ENCODE measurements at places on chromosomes 12 and 14.

GRCh38 chr12:96237035-96237434 is 42.9 kb downstream of the ELK3 start:
- DNase-seq, result no peak

DNA sequence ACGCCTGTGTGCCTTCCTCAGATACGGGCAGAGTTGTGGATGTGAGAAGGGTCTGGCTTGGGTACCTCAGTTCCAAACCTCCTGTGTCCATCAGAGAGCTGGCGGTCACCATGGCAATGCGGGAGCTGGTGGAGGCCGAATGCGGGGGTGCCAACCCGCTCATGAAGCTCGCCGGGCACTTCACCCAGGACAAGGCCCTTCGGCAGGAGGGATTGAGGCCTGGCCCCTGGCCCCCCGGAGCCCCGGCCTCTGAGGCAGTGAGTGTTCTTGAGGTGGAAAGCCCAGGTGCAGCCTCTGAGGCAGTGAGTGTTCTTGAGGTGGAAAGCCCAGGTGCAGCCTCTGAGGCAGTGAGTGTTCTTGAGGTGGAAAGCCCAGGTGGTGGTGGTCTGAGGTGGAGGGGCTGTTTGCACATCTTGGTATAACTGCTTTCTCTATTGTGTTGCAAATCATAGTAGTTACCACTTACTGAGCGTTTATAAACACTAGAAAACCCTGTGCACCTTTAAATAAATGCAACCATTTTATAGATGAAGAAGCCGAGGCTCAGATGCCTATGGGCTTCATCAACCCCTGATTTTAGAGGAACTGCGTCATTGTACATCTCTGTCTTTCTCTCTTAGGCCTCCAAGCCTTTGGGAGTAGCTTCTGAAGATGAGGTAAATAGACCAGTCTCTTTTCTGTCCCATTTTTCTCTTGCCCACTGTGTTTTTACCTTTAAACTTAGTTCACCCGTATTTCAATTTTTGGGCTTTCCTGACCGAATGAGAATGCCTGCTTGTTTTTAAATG is 976 bp downstream of the PEX5 start:
- peak; percentile 72 for DNase-seq

GRCh38 chr14:33165144-33165925 is 226.7 kb downstream of the NPAS3 start:
- peak; percentile 67 for DNase-seq

- no peak for DNase-seq
Measured at GRCh38 chr12:102740141-102740955, 176.7 kb downstream of the PAH start.

DNA sequence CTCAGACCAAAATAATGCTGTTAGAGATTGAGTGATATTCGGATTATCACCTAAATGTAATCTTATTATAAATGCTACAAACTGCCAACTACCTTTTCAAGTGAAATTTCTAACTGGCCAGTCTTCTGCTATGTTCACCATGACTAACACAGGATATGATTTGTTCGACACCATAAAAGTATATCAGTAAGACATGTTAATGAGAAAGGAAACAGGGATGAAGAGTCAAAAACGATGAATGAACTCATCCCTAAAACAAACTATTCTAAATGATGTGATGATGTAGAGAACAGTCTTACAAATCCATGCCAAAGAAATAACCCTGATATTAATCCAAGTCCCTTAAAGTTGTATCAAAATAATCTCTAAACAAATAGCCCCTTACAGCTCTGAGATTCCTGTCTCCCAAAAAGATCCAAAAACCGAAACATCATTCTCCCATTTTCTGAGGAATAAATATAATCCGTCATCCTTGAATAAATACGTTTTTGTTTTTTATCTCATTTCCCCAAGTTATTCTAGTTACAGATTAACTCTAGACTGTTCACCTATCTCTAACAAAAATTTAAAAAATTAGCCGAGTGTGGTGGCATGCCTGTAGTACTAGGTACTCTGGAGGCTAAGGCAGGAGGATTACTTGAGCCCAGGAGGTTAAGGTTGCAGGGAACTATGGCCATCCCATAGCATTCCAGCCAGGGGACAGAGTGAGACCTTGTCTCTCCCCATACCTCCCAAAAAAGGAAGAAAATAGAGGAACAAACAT is 9.1 kb downstream of the SCAF11 start:
- DNase-seq, result no peak

DNA sequence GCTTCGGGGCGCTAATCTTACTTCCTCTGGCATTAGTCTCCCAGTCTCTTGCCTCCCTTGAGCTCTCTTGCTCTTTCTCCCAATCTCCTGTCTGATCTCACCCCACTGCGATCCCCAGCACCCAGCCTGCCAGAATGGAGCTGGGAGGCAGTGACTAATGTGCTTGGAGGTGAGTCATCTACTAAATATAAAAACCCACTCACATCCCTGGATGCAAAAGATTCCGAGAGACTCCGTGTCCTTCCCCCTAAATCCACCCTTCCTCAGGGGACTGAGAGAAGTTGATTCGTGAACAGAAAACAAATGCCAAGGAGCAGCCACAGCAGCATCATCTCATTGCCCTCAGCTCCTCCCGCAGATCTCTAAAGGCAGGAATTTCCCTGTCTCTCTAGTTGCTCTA is 45.7 kb upstream of the KCNA5 start:
- no peak for DNase-seq

GRCh38 chr12:96236221-96236822 is 42.1 kb downstream of the ELK3 start:
- DNase-seq, result no peak

- peak; percentile 45 for DNase-seq
Measured at GRCh38 chr14:28102814-28103213, 663.8 kb upstream of the FOXG1 start.

GRCh38 chr12:42070036-42070435 is 74.6 kb downstream of the GXYLT1 start:
- DNase-seq, result no peak

- DNase-seq, result no peak
Measured at GRCh38 chr14:56224229-56224628, 106.0 kb downstream of the PELI2 start.

DNA sequence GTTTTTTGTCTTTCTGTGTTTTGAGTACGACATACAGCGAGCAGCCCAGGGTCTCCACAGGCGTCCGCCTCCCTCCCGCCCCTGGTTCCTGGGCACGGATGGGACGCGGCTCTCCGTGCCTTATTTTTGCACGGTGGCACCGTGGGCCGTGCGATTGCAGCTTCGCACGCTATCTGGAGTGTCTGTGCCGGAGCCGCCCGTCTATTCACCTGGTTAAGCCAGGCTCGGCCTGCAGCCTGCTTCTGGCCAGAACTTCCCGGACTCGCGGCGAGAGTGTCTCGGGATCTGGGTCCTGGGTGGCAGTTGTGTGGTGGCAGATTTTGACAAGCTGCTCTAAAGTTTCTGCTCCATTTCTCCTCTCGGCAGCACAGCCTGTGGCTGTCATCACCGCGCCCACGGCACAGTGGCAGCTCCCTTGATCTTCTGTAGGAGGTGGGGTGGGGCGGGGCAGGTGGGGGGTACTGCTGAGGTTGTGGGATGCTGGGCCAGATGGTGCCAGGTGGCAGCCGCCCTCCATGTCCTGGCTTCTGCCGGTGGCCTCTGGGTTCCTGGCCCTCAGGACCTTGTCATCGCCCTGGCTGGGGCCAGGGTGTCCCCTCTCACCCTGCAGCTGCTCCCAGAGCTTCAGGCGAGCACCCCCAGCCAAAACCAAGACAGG is 2.9 kb downstream of the MMP17 start:
- peak; percentile 78 for DNase-seq

GRCh38 chr14:33184587-33184986 is 245.9 kb downstream of the NPAS3 start:
- DNase-seq, result no peak

DNA sequence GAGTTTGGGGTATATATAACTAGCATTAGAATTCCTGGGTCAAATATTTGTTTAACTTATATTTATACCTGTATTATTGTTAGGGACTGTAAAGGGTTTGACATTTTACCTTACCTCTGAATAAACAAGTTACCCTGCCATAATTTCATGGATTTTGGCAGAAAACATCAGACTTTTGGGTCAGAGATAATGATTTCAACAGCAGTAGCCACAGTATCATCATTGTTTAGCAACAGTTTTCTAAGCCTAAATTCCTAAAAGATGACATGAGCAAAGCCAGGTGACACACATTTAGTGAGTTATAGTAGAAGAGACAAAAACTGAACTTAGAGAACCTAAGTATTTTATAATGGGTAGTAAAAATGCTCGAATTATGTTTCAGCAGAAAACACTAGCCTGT is 954.4 kb downstream of the TRHDE start:
- DNase-seq, result no peak

GRCh38 chr14:60221457-60221856 is 27.6 kb upstream of the PPM1A start:
- DNase-seq, result no peak

- DNase-seq, result no peak
Measured at GRCh38 chr14:103450416-103450815, 65.2 kb downstream of the MARK3 start.

DNA sequence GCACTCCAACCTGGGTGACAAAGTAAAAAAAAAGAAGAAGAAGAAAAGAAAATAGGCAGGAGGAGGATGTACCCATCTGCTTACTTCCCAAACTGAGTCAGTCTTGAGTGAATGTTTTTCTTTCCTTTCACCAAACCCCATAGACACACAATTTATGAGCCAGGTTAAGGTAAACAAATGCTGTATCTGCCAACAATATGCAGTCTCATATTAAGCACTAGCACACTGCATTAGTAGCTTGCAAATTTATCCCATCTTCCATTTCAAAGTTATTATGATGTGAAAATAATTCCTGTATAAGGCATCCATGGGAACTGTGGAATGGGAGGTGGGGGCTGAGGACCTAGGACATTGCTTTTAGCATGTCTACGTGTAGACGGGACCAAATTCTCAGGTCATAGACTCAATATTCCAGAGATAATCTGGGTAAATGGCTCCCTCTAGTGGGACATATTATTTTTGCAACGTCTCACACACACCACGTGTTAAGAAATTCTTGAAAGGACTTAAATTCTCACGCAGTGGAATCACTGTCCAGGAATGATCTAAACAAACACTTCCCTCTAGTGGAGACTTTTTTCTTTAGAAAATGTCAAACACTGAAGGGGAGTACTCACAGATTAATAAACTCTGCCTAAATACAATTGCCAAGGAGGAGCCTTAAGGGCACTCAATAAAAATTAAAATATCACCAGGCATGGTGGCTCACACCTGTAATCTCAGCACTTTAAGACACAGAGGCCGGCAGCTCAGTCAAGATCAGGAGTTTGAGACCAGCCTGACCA is 17.1 kb upstream of the OR10P1 start:
- DNase-seq, result peak; percentile 72

DNA sequence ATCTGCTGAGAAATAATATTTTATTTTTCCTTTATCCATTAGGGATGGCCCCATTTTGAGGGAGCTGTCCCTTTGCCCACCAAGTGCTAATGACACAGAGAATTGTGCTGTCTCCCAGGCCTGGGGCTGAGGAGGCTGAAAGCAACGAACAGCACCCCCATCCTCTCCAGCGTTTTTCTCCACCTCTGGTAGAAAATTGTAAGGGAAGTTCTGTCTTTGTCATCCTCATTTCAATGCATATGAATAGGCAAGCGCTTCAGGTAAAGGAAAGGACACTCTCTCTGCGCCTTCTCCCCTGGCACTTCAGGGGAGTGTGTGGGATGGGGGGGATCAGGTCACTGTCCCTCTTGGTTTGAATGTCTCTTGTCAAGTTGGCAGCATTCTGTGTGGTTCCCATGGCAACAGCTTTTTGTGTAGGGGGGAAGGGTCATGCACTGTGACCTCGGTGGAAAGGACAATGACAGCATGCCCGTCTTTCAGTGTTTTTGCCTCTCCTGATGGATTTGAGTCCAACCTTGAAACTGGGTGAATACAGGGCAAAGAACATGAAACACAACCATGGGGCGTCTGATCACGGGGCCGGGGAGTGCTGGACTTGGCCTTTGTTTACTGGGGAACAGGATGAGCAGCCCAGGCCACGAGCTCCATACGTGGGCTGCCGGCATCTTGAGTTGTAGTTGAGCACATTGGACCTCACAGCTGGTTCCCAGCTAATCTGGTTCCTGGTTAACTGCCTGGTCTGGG is 230.2 kb downstream of the VRK1 start:
- DNase-seq, result no peak

GRCh38 chr12:65962921-65963861 is 138.9 kb downstream of the HMGA2 start:
- peak; percentile 25 for DNase-seq

DNA sequence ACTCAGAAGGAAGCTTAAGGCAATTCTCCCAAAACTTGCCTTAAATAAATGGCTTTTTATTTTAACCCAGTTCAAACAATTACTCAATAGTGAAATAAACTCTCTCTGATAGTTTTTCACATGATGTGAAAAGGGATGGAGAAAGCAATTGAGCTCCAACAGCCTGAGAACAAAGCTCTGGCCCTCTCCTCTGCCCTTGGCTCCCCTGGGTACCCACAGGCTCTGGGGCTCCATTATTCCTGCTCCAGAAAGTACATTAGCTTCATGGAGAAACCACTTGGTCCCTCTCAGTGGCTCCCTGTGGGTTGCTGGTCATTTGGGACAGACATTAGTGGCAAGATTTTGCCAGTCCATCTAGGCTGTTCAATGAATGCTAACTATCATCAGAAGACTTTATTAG is 242.8 kb downstream of the ATP23 start:
- no peak for DNase-seq

DNA sequence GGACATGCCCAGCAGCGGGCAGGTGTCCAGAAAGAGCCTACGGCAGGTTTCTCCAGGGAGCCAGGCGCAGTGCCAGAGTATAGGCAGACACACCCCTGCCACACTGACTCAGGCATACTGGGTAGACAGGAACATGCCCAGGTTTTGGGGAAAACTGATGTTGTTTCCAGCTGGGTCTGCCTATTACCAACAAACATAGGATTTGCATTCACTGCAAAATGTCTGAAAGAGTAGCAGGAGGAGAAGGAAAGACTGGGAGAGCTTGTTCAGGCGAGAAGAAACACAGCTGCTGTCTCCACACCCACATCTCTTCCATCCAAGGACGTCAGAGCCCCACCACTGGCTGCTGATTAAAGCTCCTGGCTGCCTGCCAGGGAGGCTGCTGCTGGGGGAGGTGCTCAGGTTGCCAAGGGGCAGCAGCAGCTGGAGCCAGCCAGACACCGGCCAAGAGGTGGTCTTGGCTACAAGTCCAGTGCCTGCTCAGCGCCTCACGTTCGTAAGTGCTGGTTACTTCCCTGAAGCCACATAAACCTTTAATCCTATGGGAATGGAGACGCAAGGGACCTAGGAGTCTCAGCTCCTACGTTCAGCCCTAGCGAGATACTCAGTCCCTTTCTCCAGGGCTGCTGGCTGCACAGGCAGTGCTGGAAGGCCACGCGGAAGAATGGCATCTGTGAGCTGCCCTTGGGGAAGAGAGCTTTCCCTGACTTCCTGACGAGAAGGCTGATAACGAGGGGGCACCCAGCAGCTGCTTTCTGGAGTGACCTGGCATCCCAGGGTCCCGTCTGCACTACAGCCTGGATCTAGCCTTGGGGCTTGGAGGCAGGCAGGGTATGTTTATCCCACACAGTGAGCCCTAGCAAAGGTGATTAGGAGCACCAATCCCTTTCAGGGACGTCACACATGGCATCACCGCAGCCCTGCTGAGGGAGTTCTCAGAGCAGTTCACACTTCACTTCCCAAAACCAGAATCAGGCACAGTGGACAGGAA is 58.1 kb downstream of the PLEKHG3 start:
- DNase-seq, result peak; percentile 91

GRCh38 chr12:116241157-116241759 is 36.2 kb downstream of the MED13L start:
- no peak for DNase-seq

- no peak for DNase-seq
Measured at GRCh38 chr12:23361971-23362370, 587.5 kb downstream of the SOX5 start.
